ENCODE measurements at places on chromosomes 7 and 10.

DNA sequence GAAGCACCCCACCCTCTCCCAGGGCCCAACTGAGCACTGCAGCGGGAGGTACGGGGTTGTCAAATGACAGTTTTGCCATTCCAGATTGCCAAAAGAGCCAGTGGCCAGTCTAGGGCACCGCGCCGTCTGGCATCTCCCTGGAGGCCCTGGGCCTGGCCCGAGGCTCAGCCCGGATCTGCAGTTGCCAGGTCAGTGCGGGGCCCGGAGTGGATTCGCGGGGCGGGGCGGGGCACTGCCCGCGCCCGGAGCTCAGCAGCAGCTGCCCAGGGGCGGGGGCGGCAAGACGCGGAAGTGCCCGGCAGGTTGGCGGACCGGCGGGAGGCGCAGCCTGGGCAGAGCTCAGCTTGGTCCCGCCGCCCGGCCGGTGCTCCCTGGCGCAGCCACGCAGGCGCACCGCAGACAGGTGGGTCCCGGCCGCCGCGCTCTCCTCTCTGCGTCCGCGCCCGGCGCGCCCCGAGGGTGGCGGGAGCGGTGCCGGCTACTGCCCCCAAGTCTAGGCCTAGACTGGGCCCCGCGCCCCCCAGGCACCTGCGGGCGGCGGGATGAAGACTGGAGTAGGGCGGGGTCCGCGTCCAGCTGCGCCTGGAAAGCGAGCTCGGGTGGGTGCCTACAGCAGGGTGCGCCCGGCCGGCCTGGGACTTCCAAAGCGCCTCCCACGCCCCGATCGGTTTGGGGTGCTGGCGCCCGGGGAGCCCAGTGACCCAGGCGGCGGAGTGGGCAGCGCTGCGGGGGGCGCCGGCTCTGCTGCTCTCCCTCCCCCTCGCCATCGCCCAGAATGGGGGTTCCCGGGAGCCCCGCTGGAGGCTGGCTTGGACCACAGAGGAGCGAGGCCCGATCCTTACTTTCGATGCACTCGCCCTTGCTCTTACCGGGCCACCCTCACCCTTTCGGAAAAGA is at the start of gene IRF5:
Gene IRF5, plus strand, starts transcription at position 281 of the 897 bp plus-strand sequence. CDS start 4,155 bp downstream, outside the sequence.
- no peak for DNase-seq

DNA sequence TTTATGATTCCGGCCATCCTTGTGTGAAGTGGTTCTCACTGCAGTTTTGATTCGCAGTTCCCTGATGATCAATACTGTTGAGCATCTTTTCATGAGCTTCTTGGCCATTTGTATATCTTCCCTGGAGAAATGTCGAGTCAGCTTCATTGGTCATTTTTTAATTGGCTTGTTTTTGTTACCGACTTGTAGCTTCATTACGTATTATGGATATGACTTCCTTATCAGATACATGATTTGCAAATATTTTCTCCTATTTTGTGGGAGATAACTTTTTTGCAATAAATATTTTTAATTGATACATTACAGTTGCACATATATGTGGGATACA is 27.4 kb upstream of the TPK1 start:
- no peak for DNase-seq

GRCh38 chr10:29876008-29876555 is 183.3 kb downstream of the JCAD start:
- no peak for DNase-seq

GRCh38 chr10:126425489-126426065 is 37.3 kb upstream of the ADAM12 start:
- DNase-seq: no peak

DNA sequence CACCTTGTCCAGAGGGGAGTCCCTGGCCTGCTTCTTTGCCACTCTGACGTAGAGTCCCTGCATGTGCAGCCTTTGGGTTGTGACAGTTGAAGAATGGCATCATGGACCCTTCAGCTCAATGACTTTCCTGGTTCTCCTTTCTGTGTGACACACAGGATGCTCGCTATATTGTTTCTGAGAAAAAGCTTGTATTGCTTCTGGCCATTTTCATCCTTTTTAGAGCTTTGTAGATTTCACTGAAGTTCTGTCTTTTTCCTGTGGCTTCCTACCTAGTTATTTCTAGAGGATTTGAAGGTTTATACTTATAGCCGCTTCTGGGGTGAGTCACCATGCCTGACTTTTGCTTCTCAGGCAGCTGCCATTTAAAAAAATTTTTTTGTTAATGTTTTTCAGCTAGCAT is 27.0 kb downstream of the SND1 start:
- peak; percentile 57 for DNase-seq

DNA sequence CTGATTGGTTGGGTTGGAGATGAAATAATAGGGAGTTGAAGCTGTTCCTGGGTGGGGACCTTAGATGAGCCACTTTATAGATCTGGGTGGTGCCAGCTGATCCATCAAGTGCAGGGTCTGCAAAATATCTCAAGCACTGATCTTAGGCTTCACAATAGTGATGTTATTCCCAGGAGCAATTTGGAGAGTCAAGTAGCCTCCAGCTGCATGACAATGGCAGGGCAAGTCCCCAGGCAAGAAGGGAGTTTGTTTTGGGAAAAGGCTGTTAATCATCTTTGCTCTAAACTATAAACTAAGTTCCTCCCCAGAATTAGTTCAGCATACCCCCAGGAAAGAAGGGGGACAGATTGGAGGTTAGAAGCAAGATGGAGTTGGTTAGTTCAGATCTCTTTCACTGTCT is 47.7 kb upstream of the WAPL start:
- DNase-seq: no peak
